ENCODE measurements at places on chromosomes 2 and 18. TPM values are rescaled to one million over a fixed set of nuclear protein-coding genes. Genes with fewer than 3 reads are reported as not detected.

The CENPA gene
- not detected for total RNA-seq

The SCN7A gene
- total RNA-seq: 3.0 TPM

The CBLN2 gene
- total RNA-seq: not detected

- H3K27me3 ChIP-seq: no peaks in the 10 kb centered on the region
- DNase-seq: no peak
- H3K4me3 ChIP-seq: no peak overlapping the region
- H3K36me3 ChIP-seq: no peaks in the 10 kb centered on the region
Observed at GRCh38 chr2:127563458-127564428, 28.3 kb downstream of the MYO7B start.

GRCh38 chr18:58511897-58512581 lies 116.9 kb downstream of the ALPK2 start:
- no peaks in the 10 kb centered on the region for H3K36me3 ChIP-seq
- no peaks in the 10 kb centered on the region for H3K27me3 ChIP-seq
- no peak overlapping the region for H3K27ac ChIP-seq
- H3K4me1 ChIP-seq: no peaks in the 10 kb centered on the region

DNA sequence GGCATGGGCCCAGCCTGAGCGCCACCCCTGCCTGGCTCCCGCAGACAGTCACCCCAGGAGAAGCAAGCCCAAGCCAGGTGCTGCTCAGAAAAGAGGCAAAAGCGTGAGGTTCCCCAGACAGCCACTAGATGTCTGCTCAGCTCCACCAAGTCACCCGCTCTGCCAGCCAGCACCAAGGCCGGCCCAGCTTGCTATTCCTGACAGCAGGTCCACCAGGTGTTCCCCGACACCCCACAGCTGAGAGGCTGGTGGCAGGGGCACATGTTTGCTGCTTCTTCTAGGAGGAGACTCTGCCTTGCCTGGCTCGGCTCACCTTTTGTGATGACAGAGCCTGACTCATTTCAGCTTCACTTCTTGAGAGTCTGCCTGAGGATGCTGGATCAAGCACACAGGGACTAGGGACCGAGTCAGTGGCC lies 206.7 kb downstream of the MGAT5 start:
- DNase-seq: no peak
- H3K36me3 ChIP-seq: no peaks in the 10 kb centered on the region
- no peak overlapping the region for H3K4me3 ChIP-seq

DNA sequence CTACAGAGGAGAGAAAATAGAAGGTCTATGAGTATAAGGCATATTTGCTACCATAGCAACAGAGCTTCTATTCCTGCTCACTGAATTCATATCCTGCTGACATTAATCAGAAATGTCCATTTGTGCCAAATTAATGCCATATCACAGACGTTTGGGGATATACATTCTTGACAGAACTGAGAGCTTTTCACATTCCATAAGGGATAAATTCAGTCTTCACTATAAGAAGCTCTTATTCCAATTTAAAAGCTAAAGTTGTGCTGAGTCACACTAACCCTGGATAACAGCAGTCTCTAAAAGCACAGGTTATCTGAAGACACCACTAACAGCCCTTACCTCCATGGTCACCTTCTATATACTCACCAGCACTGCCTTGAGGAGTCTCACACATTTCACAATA lies 178.1 kb downstream of the RAB3GAP1 start:
- H3K27me3 ChIP-seq: no peaks in the 10 kb centered on the region
- DNase-seq: no peak
- no peak overlapping the region for H3K4me3 ChIP-seq
- H3K4me1 ChIP-seq: no peaks in the 10 kb centered on the region

- no peaks in the 10 kb centered on the region for H3K4me1 ChIP-seq
- no peak for DNase-seq
- no peaks in the 10 kb centered on the region for H3K36me3 ChIP-seq
Observed at GRCh38 chr2:233919938-233920337, 2.8 kb downstream of the TRPM8 start.
